Type B pancreatic cell (in vitro differentiated cells): ENCODE measurements at places on chromosomes 7 and 10. TPM values are rescaled to one million over a fixed set of nuclear protein-coding genes. Genes with fewer than 3 reads are reported as not detected.

Gene TRUB1
- total RNA-seq, result 19.3 and 22.0 TPM in 2 replicates

DNA sequence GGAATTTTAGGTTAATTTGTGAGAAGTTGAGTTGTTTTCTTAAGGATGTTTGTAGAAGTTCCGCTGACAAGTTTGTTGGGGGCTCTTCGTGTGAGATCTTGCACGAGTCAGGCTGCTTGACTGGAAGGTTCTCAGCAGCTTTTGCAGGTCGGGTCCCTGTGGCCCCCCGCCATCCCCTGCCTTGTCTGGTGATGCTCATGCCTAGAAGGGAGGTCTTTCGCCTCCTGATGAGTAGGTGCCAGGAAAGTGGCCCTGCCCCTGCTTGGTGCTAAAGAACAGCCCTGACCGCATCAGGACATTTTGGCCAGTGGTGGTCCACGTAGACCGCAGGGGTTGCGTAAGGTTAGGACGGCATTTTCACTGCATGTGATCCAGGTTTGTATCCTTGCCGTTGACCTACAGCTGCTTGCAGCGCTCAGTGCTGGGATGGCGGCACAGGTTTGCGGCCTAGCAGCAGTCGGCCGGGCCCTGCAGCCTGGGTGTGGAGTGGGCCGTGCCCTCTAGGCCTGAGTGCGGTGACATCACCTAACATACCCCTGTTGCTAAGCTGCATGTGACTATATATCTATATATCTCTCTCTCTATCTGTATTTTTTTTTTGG is 62.4 kb downstream of the DNAJB6 start:
- H3K27me3 ChIP-seq, result no peaks in the 10 kb centered on the region
- peaks cover 17% of the 10 kb centered on the region for H3K4me1 ChIP-seq
- no peak overlapping the region for H3K4me3 ChIP-seq
- H3K27ac ChIP-seq, result peak overlapping the region; percentile 88
- no peak for DNase-seq

GRCh38 chr7:29561271-29561670 is 2.4 kb upstream of the PRR15 start:
- no peak overlapping the region for H3K27ac ChIP-seq
- H3K27me3 ChIP-seq, result peaks cover 32% of the 10 kb centered on the region
- DNase-seq, result no peak
- H3K4me3 ChIP-seq, result no peak overlapping the region
- H3K4me1 ChIP-seq, result peaks cover 9% of the 10 kb centered on the region

GRCh38 chr10:47409866-47410256 is 25.8 kb upstream of the ZNF488 start:
- H3K27ac ChIP-seq, result no peak overlapping the region
- no peaks in the 10 kb centered on the region for H3K36me3 ChIP-seq
- no peaks in the 10 kb centered on the region for H3K27me3 ChIP-seq

GRCh38 chr10:79926037-79926436 is 22.9 kb downstream of the SFTPD start:
- no peak overlapping the region for H3K4me3 ChIP-seq
- no peak for DNase-seq
- no peaks in the 10 kb centered on the region for H3K36me3 ChIP-seq
- H3K4me1 ChIP-seq, result no peaks in the 10 kb centered on the region
- H3K27me3 ChIP-seq, result peaks cover 18% of the 10 kb centered on the region

DNA sequence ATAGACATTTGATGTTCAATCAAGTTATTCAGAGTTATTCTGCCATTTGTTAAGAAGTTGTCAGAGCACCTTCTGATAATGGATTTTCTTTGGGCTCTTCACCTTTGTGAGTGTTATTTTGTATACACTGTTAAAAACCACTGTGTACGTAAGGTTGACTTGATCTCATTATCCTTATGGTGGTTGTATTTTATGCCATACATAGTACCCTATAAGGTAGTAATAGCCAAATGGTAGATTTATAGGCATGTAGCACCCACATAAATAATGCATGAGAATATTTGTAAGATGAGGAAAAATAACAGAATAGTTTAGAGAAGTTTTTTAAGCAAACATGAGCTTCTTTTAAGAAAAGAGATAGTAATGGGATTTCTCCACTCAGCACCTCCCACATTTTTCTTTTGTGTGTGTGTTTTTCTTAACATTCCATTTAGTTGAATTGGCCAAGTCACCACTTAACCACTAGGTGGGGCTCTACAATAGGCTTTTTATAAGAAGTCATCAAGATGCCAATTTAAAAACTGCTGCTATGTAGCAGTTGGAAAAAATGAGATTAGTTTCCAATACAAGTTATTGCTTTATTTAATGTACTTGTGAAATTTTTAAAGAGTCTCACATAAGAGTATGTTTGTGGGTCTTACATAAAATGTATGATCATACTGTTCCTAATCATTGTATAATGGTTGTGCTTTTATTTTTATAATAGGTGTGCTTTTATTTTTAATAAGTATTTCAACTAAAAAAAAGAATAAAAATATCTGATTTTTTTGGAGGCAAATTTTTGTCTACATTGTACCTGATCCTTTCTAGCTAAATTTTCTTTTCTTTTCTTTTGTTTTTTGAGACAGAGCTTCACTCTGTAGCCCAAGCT is 41.1 kb upstream of the STMP1 start:
- no peak for DNase-seq
- no peaks in the 10 kb centered on the region for H3K27me3 ChIP-seq
- no peaks in the 10 kb centered on the region for H3K4me1 ChIP-seq
- H3K4me3 ChIP-seq, result no peak overlapping the region

- peaks cover under 1% of the 10 kb centered on the region for H3K36me3 ChIP-seq
- H3K4me1 ChIP-seq, result no peaks in the 10 kb centered on the region
- H3K4me3 ChIP-seq, result no peak overlapping the region
- no peak for DNase-seq
- no peaks in the 10 kb centered on the region for H3K27me3 ChIP-seq
- H3K27ac ChIP-seq, result no peak overlapping the region
Observed at GRCh38 chr7:18995270-18995671, 122.2 kb downstream of the TWIST1 start.
